ENCODE measurements at places on chromosomes 5 and 9.

DNA sequence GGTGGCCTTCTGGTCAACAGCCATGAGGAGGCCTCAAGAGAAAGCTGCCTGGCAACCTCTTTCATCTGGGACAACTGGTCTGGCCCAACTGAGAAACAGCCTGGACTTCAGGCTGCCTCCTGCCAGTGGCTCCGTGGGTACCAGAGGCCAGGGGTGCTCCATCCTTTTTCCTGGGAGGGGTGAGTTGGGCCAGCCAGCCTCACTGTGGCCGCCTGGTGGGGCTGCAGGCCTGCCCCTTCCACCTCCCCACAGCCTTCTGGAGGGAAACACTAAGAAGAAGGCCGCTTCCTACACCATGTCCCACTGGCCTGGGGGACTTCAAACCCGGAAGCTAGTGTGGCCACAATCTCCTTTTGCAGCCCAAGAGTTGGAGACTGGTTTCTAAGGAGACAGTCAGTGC lies 13.8 kb upstream of the NKD2 start:
- DNase-seq, result no peak

- DNase-seq, result no peak
These were observed 67.1 kb upstream of the GOLPH3 start for GRCh38 chr5:32241034-32241783.

DNA sequence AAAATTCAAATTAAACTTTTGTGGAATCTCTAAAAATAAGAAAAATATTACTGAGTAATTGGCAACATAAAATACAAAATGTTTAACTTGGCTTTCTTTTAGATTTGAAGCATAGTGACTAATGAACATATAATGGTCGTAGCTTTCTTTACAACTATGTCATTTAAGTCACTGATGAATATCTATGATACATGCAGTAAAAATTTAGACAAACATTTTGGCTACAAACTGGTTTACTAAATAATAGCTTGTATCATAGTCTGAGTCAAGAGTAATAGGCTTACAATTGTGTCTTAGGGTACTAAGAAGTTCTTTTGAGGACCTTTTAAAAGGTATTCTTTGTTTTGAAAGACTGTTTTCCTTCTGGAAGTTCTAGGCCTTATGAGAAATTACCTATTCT lies 2.0 kb upstream of the APC start:
- no peak for DNase-seq

DNA sequence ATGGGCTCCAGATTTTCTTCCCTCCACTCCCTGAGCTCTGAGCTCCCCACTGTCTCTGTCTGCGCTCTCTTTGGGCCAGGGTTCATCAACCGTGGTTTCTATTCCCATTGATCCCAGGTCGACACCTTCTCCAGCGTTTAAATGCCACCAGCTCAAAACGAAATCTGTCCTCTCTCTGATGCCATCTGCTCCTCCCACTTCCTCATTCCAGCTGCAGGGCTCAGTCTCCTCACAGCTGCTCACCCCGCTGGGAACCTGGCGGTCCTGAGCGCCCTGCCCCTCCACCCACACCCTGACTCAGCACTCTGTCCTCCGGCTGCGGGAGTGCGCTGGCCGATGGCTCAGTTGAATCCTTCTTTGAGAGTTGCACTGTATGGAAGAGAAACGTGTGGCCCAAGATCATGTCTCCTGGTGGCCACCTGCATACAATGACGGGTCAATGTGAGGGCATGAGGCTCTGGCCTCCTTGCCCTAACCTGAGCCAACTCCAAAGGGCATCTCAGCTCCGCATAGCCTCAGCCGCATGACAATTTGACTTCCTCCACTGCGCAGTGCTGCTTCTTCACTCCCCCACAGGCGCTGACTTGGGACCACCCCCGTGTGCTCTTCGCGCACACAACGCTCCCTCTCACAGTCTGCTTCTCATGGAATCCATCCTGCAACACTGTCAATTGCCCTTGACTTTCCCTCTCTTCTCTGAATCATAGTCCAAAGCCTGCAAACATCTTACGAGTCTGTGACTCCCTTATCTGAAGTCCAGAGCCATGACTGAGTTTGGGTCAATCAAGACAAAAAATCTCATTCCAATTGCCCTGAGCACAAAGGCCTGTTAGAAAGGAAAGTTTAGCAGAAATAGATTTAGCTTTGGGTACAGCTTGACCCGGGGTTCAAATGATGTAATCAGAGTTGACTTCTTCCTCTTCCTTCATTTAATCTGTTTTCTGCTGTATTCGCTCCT lies 82.4 kb downstream of the PTCH1 start:
- no peak for DNase-seq

GRCh38 chr5:169296419-169297143 lies 4.4 kb downstream of the SLIT3 start:
- no peak for DNase-seq

GRCh38 chr9:78026416-78026815 lies 5.2 kb downstream of the GNAQ start:
- no peak for DNase-seq

DNA sequence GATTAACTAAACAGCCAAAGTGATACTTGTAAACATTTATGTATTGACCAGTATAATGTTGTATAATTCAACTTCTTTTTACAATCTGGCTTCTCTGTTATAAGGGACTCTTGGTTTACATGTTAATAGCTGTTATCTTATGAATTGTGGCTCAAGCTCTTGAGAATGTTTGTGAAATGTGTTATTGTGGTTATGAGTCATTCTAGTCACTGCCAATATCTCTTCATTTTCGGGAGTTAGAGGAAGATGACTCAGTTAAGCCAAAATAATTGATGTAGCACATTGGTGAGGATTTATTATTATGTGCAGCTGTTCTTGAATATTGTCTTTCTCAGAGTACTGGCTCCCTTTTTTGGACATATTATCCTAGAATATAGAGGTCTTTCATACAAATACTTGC lies 655.2 kb upstream of the RIOK2 start:
- DNase-seq, result no peak

- DNase-seq, result no peak
These were observed 53.7 kb downstream of the LMX1B start for GRCh38 chr9:126667190-126668055.

DNA sequence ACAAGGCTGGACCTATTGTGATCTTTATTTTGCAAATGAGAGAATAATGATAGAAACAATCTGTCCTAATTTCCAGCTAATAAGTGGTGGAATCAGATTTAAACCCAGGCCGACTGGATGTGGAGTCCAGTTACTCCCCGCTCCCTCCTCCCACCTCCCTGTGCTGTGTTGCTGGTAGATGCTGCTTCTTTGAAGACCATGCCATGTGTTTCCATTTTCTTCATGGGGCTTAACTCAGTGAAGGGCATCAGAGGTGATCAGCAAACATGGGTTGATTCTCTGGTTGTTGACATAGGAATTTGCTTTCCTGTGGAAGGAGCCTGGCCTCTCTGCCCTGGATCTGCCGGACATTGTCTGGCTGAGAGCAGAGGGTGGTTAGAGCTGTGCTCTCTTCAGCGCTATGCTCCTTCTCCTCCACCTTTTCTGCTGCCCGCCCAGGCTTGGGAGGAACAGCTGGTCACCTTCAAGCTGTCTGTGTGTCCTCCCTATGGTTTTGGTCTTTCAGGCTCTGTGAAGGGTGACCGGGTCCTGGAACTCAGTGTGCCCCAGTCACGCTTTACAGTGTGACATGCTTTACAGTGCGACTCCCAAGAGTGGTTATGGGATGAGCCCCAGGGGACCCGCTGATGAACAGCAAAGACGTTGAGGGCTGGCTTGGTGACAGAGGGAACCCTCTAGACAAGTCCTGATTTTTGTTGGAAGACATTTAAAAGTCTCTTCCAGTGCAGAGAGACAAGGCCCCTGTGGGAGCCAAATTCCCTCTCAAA lies 68.4 kb upstream of the RPS23 start:
- no peak for DNase-seq

DNA sequence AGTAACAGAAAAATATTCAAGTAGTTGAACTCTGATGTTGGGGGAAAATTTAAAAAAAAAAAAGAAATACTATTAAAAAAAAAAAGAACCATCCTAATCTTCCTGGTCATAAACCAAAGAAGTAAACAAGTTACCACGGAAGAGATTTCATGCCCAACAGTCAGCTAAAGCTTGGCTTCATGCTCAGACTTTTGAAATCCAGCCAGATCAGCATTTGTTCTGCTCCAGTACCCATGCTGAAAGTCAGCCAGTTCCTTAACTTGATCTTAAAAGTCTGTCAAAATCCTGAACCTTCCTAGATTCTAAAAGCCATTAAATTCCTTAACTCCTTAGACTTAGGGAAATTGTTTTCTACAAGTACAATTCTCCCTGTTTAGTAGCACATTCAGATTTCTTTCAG lies 908.7 kb upstream of the CDH9 start:
- DNase-seq, result no peak

DNA sequence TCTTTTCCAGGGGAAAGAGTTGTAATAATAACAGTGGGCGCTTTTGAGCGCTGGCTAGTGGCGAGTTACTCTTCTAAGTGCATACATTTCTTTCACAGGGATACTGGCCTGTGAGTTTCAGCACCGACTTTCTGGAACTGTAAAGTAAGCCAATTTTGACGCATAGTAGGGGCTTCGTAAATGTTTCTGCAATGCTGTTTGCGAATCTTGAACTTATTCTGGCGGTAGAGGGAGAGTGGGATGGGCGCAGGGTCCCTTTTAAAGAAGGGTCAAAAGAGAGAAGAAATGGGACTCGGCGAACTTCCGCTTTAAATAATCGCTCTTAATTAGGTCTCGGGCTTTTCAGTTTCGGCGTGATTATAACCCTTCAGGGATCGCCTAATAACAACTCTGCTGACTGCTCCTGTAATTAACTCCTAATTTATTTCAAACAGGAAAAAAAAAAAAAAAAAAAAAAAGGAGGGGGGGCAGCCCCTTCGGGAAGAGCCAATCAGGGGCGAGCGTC lies 351 bp upstream of the MSX2 start:
- DNase-seq, result no peak

GRCh38 chr9:105475302-105475701 lies 27.5 kb downstream of the FSD1L start:
- DNase-seq, result no peak

DNA sequence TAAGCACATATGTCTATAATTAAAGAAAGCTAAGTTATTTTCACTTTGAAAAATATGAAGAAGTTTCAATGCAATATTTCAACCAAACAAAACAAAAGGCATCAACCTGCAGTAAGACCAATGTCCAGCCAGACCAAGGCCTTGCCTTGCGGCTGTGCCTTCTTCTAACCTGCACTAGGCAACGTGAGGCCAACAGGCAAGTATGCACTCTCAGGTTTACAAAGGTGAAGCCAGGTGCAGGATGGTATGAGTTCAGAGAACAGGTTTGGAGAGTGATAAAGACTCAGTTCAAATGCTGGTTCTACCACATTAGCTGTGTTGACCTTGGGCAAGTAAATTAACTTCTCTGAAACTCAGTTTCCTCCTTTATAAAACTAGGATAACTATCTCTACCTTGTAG lies 79.3 kb downstream of the KLHL3 start:
- no peak for DNase-seq

DNA sequence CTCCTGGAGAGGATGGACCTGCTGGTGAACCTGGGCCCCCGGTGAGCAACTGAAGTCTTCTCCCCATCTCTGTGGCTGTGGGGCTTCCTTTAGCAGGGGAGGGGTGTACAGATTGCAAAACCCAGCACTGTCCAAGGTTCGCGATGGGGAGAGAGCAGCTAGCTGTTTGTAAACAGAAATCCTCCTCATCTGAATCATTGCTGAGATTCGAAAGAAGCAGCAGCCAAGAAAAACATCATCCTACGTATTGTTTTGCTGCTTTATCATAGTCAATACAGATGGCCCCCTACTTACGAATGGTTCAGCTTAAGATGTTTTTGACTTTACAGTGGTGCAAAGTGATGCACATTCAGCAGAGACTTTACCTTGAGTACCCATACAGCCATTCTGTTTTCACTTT lies 80.0 kb upstream of the TGFBR1 start:
- DNase-seq, result no peak

DNA sequence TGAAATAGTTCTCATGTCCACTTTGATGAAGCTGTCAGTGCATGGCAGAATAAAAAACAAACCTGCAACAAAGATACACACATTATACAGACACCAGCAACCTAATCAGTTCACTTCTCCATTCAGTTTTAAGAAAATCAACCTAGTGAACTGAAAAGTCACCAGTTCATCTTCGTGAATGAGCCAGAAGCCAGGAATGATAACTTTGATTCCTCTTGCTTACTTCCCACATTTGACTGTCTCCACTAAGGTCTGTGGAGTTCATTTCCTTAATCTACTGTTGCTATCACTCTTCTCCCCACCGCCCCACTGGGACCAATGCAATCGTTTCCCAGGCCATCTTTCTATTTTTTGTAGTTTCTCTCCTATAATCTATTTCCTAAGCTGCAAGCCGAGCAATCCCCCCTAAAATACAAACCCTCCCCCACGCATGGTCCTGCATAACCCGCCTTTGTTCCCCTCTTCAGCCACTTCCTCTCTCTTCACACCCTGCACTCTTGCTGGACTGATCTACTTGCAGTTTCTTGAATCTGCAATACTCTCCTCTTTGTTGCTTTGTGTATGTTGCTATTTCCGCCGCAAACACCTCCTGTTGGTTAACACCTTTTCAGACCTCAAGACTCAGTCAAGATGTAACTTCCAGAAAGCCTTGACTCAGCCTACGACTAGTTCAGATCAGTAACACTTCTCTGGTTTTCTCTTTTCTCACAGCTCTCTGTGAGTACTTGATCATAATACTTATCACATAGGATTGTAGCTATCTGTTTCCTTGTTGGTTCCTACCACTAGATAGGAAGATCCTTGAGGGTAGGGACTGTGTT lies 16.6 kb downstream of the STOM start:
- no peak for DNase-seq

GRCh38 chr5:170491479-170491878 lies 12.3 kb upstream of the KCNIP1 start:
- DNase-seq, result peak; percentile 61

DNA sequence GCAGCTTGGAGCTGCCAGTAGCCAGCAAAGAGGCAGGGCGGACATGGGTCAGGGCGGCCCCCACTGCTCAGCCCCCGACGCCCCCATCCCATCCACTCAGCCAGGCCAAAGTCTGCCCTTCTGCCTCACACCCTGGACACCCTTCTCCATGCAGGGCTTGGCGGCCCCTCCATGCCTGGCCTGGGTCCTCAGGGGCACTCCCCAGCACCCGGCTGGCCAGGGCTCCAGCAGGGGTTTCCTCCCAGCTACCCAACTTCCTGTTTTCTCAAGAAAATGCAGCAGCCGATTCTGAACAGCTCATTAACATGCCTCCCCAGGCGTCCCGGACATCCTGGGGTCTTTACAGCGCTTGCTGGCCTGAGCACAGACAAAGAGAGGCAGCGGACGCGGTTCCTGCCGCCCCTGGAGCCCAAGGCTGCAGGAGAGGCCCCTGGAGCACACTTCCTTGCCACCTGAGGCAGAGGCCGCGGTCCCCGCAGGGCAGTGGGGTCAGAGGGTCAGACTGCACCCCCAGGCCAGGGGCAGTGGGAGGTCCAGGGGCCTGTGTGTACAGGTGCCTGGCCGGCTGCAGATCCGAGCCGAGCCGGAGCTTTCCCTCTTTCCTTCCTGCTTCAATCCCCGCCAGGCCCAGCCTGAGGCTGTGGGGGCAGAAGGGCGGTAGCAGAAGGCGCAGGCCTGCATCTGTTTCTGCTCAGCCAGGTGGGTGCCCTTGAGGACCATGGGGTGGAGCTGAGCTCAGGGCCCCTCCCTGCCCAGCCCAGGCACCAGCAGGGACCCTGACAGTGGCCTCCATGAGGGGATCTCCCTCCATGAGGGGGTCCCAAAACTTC lies 18.7 kb upstream of the NRARP start:
- DNase-seq, result peak; percentile 40

- DNase-seq, result no peak
These were observed 203.7 kb downstream of the COMMD10 start for GRCh38 chr5:116288524-116288923.

GRCh38 chr5:88746438-88746882 lies 136.5 kb downstream of the MEF2C start:
- DNase-seq, result no peak

Data from left hindlimb (tissue), 1 donor.